Body of pancreas (tissue), 4 donors: ENCODE measurements at places on chromosomes 1 and 21. TPM values are rescaled to one million over a fixed set of nuclear protein-coding genes. Genes with fewer than 3 reads are reported as not detected.

- H3K4me3 ChIP-seq, result no peak overlapping the region
- no peaks in the 10 kb centered on the region for H3K36me3 ChIP-seq
- peaks cover 17% of the 10 kb centered on the region for H3K4me1 ChIP-seq
Measured at GRCh38 chr21:28334407-28334806, 658.3 kb downstream of the LTN1 start.

The NUDT4B gene
- 10.9 TPM for total RNA-seq

DNA sequence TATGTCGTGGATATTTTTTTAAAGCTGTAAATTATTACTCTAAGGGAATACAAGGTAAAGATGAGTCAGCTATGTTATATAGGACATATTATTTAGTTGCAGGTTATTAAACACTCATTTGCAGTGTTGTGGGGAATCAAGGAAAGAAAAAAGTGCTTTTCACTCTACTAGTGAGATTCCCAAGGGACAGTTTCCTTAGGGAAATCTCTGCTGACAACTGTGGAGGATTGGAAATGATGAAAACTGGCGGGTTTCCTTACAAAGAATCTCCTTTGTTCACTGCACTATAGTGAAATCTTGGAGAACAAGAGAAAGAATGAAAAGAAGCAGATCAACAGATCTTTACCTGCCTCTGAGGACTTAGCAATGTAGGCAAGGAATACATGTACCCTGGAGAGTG is 24.5 kb upstream of the TRIM45 start:
- H3K27me3 ChIP-seq, result no peaks in the 10 kb centered on the region
- no peak overlapping the region for H3K4me3 ChIP-seq
- H3K36me3 ChIP-seq, result no peaks in the 10 kb centered on the region
- DNase-seq, result no peak

The BTBD19 gene
- 9.9 TPM for total RNA-seq

DNA sequence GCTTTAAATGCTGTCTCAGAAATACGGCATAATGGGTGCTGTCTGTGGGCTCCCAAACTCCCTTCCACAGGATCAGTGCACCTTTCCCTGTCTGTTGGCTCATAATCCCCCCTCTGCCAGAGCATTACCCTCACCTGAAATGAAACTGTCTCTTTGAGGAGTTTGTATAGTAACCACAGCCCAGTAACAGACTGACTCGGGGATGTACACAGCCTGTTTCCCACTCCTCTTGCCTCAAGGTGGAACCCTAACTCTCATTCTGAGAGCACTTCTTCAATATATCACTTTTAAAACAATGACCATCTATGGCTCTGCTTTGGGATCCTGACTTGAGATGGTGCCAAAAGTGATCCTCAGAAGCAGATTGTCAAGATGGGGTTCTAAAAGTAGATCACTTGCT is 332.5 kb downstream of the AMY1C start:
- no peak overlapping the region for H3K27ac ChIP-seq
- no peaks in the 10 kb centered on the region for H3K36me3 ChIP-seq
- DNase-seq, result no peak
- H3K4me1 ChIP-seq, result no peaks in the 10 kb centered on the region
- H3K27me3 ChIP-seq, result no peaks in the 10 kb centered on the region

- no peaks in the 10 kb centered on the region for H3K4me1 ChIP-seq
- no peak overlapping the region for H3K4me3 ChIP-seq
- no peak for DNase-seq
- peaks cover 2% of the 10 kb centered on the region for H3K36me3 ChIP-seq
- no peaks in the 10 kb centered on the region for H3K27me3 ChIP-seq
Measured at GRCh38 chr1:40185951-40186864, 25.0 kb downstream of the RLF start.

DNA sequence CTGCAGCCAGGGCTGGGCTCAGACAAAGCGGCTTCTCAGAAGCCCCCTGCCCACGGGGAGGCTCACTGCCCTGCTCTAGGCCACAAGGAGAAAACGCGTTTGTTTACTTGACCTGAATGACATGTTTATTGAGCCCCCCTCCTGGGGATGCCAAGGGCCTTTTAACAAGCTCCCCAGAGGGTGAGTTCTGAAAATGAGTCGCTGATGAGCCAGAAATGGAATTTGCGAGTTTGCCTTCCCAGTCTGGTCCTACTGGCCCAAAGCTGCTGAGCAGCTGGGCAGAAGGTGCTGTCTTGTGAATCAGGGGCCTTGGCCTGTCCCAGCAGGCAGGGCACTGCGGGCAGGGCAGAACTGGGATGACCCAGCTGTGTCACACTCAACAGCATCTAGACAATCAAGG is 120.6 kb downstream of the SYF2 start:
- H3K27me3 ChIP-seq, result no peaks in the 10 kb centered on the region
- H3K27ac ChIP-seq, result no peak overlapping the region
- H3K4me3 ChIP-seq, result no peak overlapping the region

The ERICH3 gene
- total RNA-seq, result not detected

The CYP4Z1 gene
- 0.52 TPM for total RNA-seq

The BSND gene
- not detected for total RNA-seq

- H3K4me3 ChIP-seq, result no peak overlapping the region
- DNase-seq, result no peak
- H3K27me3 ChIP-seq, result no peaks in the 10 kb centered on the region
- H3K4me1 ChIP-seq, result no peaks in the 10 kb centered on the region
- no peaks in the 10 kb centered on the region for H3K36me3 ChIP-seq
Measured at GRCh38 chr1:65231718-65232330, 77.5 kb upstream of the DNAJC6 start.

The SPRR1A gene
- not detected for total RNA-seq

- no peaks in the 10 kb centered on the region for H3K27me3 ChIP-seq
- H3K4me3 ChIP-seq, result no peak overlapping the region
- no peaks in the 10 kb centered on the region for H3K36me3 ChIP-seq
- H3K4me1 ChIP-seq, result peaks cover 47% of the 10 kb centered on the region
- no peak for DNase-seq
Measured at GRCh38 chr1:36151134-36151844, 2.0 kb upstream of the TRAPPC3 start.

The DCDC2B gene
- total RNA-seq, result not detected

GRCh38 chr1:245409341-245410195 is 254.8 kb downstream of the KIF26B start:
- no peaks in the 10 kb centered on the region for H3K27me3 ChIP-seq
- no peaks in the 10 kb centered on the region for H3K36me3 ChIP-seq
- no peak for DNase-seq
- H3K27ac ChIP-seq, result no peak overlapping the region
- no peak overlapping the region for H3K4me3 ChIP-seq

GRCh38 chr1:183996396-183996795 is 41.1 kb downstream of the COLGALT2 start:
- DNase-seq, result no peak
- H3K27ac ChIP-seq, result no peak overlapping the region
- H3K4me3 ChIP-seq, result no peak overlapping the region
- no peaks in the 10 kb centered on the region for H3K36me3 ChIP-seq
- H3K4me1 ChIP-seq, result peaks cover 18% of the 10 kb centered on the region

DNA sequence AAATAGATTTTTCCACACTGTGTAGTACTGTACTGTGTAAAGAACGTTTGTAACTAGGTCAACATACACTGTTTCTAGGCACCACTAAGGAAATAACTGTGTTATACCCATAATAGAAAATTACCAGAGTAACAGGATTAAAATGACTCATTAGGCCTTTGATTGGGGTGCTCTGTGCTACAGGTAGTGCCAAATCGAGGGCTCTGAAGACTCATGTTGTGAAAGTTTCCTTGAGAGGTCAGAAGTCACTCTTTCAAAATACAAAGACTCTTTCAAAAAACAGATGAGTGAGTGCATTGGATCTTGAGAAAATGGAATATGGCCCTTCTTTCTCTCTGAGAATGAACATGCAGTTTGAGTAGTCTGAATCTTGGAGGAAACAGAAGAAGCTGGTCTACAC is 143.0 kb downstream of the MRPL39 start:
- no peaks in the 10 kb centered on the region for H3K36me3 ChIP-seq
- DNase-seq, result no peak
- H3K27ac ChIP-seq, result no peak overlapping the region
- H3K4me3 ChIP-seq, result no peak overlapping the region

DNA sequence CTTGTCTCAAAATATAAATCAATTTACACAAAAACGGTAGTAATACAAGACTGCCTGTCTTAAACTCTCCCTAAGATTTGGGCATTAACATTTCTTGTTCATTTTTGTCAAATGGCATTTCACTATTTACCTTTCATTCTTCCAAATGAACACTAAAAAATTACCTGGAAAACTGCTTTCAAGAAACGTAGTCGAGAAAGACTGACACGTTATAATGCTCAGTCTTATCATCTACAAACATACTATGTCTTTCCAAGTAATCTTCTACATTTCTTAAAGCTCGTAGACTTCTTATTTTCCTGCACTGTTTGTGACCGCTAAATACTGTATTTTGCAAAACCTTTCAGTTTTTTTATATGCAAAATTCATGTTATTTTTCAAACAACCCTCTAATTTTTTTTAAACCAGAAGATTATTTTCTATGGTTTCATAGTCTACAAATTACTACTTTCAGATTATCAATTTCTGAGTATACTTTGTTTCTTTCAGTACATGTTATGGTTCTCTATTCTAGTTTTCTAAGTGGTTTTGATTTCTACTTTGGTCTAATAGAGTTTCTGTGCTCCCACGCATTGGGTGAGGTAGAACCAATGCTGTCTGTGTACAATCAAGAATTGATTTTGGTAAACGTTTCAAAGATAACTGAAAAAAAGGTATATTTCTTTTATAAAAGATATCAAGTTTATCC is 336.4 kb downstream of the SMYD3 start:
- no peaks in the 10 kb centered on the region for H3K27me3 ChIP-seq
- no peak overlapping the region for H3K4me3 ChIP-seq
- H3K36me3 ChIP-seq, result no peaks in the 10 kb centered on the region
- no peak for DNase-seq
- no peak overlapping the region for H3K27ac ChIP-seq

The MPC2 gene
- total RNA-seq, result 21.5 TPM

The UBXN10 gene
- total RNA-seq, result under 0.01 TPM

The TEX38 gene
- not detected for total RNA-seq

DNA sequence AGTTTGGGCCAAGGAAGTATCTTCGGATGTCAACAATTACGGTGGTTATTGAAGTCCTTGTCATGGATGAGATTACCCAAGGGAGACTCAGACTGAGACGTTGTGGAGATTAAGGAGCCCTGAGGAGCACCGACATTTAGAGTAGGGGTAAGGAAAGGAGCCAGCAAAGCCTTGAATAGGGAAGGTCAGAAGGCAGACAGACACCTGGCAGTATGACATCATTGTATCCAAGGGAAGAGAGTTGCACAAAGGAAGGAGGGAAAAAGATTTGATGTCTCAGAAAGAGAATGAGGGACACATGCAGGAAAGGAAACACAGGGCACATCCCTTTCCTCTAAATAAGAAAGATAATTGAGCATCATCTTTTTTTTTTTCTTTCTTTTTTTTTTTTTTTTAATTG is 11.7 kb downstream of the LAMC2 start:
- H3K36me3 ChIP-seq, result no peaks in the 10 kb centered on the region
- no peaks in the 10 kb centered on the region for H3K4me1 ChIP-seq
- DNase-seq, result no peak
- no peak overlapping the region for H3K4me3 ChIP-seq
- peaks cover 5% of the 10 kb centered on the region for H3K27me3 ChIP-seq

- no peaks in the 10 kb centered on the region for H3K36me3 ChIP-seq
- H3K27ac ChIP-seq, result no peak overlapping the region
- no peaks in the 10 kb centered on the region for H3K27me3 ChIP-seq
- no peaks in the 10 kb centered on the region for H3K4me1 ChIP-seq
- no peak for DNase-seq
- no peak overlapping the region for H3K4me3 ChIP-seq
Measured at GRCh38 chr1:214318356-214318755, 37.4 kb downstream of the SMYD2 start.

The ACOT11 gene
- 6.3 TPM for total RNA-seq

The USP33 gene
- 53.1 TPM for total RNA-seq

The LCE1D gene
- not detected for total RNA-seq

The PFKFB2 gene
- total RNA-seq, result 9.3 TPM

The MPL gene
- total RNA-seq, result not detected

The S100A12 gene
- not detected for total RNA-seq

- H3K4me3 ChIP-seq, result no peak overlapping the region
- H3K27me3 ChIP-seq, result no peaks in the 10 kb centered on the region
- no peaks in the 10 kb centered on the region for H3K4me1 ChIP-seq
- DNase-seq, result no peak
Measured at GRCh38 chr1:74480068-74480467, 32.3 kb downstream of the LRRC53 start.

The PANK4 gene
- total RNA-seq, result 13.7 TPM

DNA sequence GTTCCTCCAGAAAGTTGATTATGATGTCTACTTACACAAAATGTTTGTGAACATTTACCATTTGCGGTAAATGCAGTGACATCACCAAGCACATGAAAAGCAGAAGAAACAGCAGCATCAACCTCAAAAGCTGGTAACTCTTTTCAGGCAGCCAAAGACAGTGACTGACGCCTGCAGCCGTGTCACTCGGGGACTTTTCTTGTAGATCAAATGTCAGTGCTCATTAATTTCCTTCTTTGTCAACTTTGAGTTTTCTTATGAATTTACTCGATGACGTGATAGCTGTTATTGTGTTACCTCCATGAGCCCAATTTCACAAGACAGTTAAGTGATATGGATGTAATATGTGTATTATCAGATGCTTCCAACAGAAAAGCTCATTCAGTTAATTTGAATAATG is 92.5 kb downstream of the RIPK4 start:
- H3K36me3 ChIP-seq, result no peaks in the 10 kb centered on the region
- DNase-seq, result no peak
- peaks cover 36% of the 10 kb centered on the region for H3K4me1 ChIP-seq
- no peak overlapping the region for H3K4me3 ChIP-seq

The RPS27 gene
- total RNA-seq, result 538 TPM

- no peak overlapping the region for H3K4me3 ChIP-seq
- H3K27ac ChIP-seq, result no peak overlapping the region
- no peak for DNase-seq
- H3K36me3 ChIP-seq, result no peaks in the 10 kb centered on the region
- no peaks in the 10 kb centered on the region for H3K27me3 ChIP-seq
Measured at GRCh38 chr1:210657806-210658205, 329.1 kb downstream of the HHAT start.

DNA sequence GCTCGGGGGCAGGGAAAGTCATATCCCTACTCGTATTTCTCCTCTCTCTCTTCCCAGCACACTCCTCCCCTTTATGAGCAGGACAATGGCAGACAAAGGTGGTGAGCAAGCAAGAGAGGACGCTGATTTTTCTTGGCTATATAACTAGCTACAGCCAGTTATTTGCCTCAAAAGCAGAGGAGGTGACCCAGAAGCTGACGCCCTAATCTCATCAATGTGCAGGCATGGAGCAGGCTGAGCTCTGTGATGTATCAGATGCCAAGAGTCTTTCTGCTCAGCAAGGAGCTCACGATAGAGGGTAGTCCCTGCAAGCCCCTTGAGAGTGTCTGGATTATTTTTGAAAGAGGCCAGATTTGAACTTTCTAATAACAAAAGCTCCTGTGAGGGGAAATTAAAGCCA is 75.5 kb downstream of the ASTN1 start:
- H3K36me3 ChIP-seq, result no peaks in the 10 kb centered on the region
- H3K27ac ChIP-seq, result no peak overlapping the region
- H3K27me3 ChIP-seq, result no peaks in the 10 kb centered on the region
- DNase-seq, result no peak
- H3K4me3 ChIP-seq, result no peak overlapping the region
- H3K4me1 ChIP-seq, result no peaks in the 10 kb centered on the region

The MEX3A gene
- 0.99 TPM for total RNA-seq

GRCh38 chr1:3290915-3291314 is 163.6 kb upstream of the ARHGEF16 start:
- no peaks in the 10 kb centered on the region for H3K36me3 ChIP-seq
- no peak overlapping the region for H3K4me3 ChIP-seq
- H3K4me1 ChIP-seq, result peaks cover 11% of the 10 kb centered on the region
- H3K27ac ChIP-seq, result no peak overlapping the region
- DNase-seq, result no peak
